Breast epithelium (tissue), 4 donors: ENCODE measurements at places on chromosomes 16 and 17.

GRCh38 chr16:23469814-23470213 lies 16.8 kb upstream of the COG7 start:
- H3K27me3 ChIP-seq, result no peaks in the 10 kb centered on the region
- peak overlapping the region; percentile 16 for H3K27ac ChIP-seq
- H3K36me3 ChIP-seq, result peaks cover 6% of the 10 kb centered on the region

GRCh38 chr17:81902023-81902652 lies at the start of gene NPB:
Gene NPB, plus strand, starts transcription at chr17:81902238. Its CDS starts 40 bp downstream, at chr17:81902278.
- DNase-seq, result no peak
- H3K27me3 ChIP-seq, result no peaks in the 10 kb centered on the region
- H3K4me1 ChIP-seq, result no peaks in the 10 kb centered on the region
- peak within 1 kb of the TSS; percentile 49 for H3K4me3 ChIP-seq
- no peaks in the 10 kb centered on the region for H3K36me3 ChIP-seq

GRCh38 chr16:52467753-52468152 lies 79.2 kb downstream of the TOX3 start:
- no peaks in the 10 kb centered on the region for H3K27me3 ChIP-seq
- no peak overlapping the region for H3K4me3 ChIP-seq
- no peak for DNase-seq
- H3K4me1 ChIP-seq, result no peaks in the 10 kb centered on the region
- no peaks in the 10 kb centered on the region for H3K36me3 ChIP-seq
- no peak overlapping the region for H3K27ac ChIP-seq

GRCh38 chr17:74239172-74239571 lies 25.8 kb downstream of the TTYH2 start:
- no peak overlapping the region for H3K4me3 ChIP-seq
- no peaks in the 10 kb centered on the region for H3K4me1 ChIP-seq
- H3K27me3 ChIP-seq, result no peaks in the 10 kb centered on the region
- peak; percentile 22 for DNase-seq
- H3K36me3 ChIP-seq, result no peaks in the 10 kb centered on the region
- no peak overlapping the region for H3K27ac ChIP-seq

GRCh38 chr17:80577876-80578570 lies 33.4 kb downstream of the RPTOR start:
- no peak for DNase-seq
- no peaks in the 10 kb centered on the region for H3K27me3 ChIP-seq
- no peaks in the 10 kb centered on the region for H3K4me1 ChIP-seq
- no peak overlapping the region for H3K4me3 ChIP-seq

- no peaks in the 10 kb centered on the region for H3K36me3 ChIP-seq
- DNase-seq, result no peak
- no peaks in the 10 kb centered on the region for H3K27me3 ChIP-seq
- H3K27ac ChIP-seq, result no peak overlapping the region
- H3K4me1 ChIP-seq, result peaks cover 9% of the 10 kb centered on the region
- H3K4me3 ChIP-seq, result no peak overlapping the region
These were observed 30.4 kb upstream of the MEAK7 start for GRCh38 chr16:84534815-84535214.

DNA sequence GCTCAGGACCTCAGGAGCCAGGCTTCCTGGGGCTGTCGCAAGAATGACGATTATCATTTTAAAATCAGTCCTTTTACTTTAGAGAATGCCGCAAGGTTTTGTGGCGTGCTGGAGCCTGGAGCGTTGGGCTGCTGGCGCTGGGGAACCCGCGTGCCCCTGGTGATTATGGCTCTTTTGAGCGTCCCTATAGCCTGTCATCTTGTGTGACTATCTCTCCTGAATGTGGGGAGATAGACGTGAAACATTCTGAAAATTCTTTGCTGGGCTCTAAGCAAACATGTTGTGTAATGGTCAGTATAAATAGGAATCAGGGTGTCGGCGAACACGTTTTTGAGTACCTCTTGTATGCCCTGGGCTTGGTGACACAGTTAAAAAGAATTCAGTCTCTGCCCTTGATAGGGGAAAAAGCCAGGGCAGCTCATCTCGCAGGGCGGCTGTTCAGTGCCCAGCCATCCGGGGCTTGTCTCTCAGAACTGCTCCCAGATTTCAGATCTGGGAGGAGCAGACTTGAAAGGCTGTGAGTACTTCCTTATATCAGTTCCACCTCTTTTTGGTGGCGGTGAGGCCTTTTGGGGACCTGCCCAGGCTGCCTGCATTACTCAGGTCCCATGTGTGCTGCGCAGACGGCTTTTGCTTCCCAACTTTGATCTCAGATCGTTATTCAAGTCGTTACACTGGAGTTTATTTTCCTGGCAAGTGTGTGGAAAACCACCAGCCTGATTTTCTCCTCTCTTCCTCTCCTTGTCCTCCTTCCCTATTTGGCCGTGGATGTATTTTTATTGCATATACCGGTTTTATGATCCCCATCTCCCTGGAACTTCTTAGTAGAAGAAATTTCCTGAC lies 973 bp downstream of the SLC7A6 start:
- peaks cover under 1% of the 10 kb centered on the region for H3K36me3 ChIP-seq
- H3K4me1 ChIP-seq, result no peaks in the 10 kb centered on the region
- H3K27me3 ChIP-seq, result no peaks in the 10 kb centered on the region
- DNase-seq, result no peak

- no peaks in the 10 kb centered on the region for H3K27me3 ChIP-seq
- H3K36me3 ChIP-seq, result no peaks in the 10 kb centered on the region
- H3K4me1 ChIP-seq, result no peaks in the 10 kb centered on the region
- DNase-seq, result no peak
These were observed 30.2 kb upstream of the RASD1 start for GRCh38 chr17:17526369-17526768.

DNA sequence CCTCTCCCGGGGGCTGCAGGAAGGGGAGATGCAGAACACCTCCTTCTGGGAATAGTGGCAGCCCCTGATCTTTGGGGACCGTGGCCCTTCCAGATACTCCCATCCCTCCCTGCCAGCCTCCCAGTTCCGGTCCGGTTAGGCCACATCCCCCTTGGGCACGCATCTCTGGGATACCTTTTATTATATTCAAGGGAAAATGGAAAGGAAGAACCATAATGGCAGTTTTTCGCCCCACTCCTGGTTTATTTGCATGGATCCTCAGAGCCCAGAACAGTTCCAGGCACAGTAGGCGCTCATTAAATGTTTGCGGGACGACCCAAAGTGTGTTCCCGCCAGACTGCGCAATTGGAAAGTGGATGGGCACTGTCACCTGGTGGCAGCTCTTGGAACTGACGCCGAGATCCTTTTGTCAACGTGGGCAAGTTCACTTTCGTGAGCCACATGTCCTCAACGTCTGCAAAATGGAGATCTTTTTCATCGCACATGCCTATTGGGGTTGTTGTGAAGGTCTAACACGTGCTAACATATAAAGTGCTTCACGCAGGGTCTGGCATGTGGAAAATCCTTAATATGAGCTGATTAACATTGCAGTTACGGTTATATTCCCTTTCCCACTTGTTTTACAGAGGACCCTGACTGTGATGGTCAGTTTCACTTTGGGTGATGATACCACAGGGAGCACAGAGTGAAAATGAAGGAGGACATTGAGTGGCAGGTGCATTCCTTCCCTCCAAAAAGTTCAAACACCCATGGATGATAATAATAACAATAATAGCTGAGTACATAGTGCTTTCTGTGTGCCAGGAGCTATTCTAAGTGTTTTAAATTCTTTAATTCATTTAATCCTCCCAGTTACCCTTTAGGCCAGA lies 1.7 kb upstream of the GPRC5B start:
- H3K36me3 ChIP-seq, result no peaks in the 10 kb centered on the region
- H3K4me3 ChIP-seq, result peak overlapping the region; percentile 92
- no peaks in the 10 kb centered on the region for H3K27me3 ChIP-seq
- H3K27ac ChIP-seq, result no peak overlapping the region
- peak; percentile 60 for DNase-seq
- H3K4me1 ChIP-seq, result no peaks in the 10 kb centered on the region

GRCh38 chr16:49681217-49681883 lies 174.6 kb downstream of the ZNF423 start:
- H3K4me3 ChIP-seq, result no peak overlapping the region
- H3K4me1 ChIP-seq, result no peaks in the 10 kb centered on the region
- no peak overlapping the region for H3K27ac ChIP-seq
- H3K36me3 ChIP-seq, result no peaks in the 10 kb centered on the region
- no peaks in the 10 kb centered on the region for H3K27me3 ChIP-seq

- DNase-seq, result no peak
- no peaks in the 10 kb centered on the region for H3K4me1 ChIP-seq
- no peaks in the 10 kb centered on the region for H3K36me3 ChIP-seq
- H3K27me3 ChIP-seq, result no peaks in the 10 kb centered on the region
These were observed 1332.3 kb downstream of the CDH11 start for GRCh38 chr16:63789603-63790002.

DNA sequence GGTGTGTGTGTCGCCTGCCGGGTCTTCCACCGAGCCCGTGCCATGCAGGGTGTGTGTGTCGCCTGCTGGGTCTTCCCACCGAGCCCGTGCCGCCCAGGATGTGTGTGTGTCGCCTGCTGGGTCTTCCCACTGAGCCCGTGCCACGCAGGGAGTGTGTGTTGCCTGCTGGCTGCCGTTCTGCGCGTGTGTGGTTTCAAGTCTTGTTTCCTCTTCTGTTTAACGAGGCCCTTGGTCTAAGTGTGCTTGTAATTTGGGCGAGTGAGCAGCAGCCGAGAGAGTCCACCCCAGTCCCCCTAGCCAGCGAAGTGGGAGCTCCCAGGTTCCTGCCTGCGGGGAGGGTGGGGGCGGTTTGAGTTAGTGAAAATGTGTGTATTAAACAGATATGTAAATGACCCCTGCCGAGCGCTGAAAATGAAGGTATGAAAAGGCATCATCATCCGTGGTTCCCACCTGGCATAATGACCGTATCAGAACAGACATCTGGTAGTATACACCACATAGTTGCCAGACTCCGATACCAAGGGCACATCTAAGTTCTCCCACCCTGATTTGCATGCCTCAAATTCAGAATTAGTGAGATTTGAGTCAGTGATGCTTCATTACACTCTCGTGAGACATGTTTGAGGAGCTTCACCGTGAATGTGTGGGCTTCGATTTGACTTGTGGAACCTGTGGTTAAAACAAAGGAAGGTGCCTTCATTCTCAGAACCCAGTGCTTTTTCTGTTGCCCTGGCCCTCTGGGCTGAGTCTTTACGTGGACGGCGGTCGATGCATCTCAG lies 114.5 kb upstream of the CHMP6 start:
- H3K4me3 ChIP-seq, result no peak overlapping the region
- H3K36me3 ChIP-seq, result no peaks in the 10 kb centered on the region
- DNase-seq, result no peak
- H3K27ac ChIP-seq, result no peak overlapping the region

DNA sequence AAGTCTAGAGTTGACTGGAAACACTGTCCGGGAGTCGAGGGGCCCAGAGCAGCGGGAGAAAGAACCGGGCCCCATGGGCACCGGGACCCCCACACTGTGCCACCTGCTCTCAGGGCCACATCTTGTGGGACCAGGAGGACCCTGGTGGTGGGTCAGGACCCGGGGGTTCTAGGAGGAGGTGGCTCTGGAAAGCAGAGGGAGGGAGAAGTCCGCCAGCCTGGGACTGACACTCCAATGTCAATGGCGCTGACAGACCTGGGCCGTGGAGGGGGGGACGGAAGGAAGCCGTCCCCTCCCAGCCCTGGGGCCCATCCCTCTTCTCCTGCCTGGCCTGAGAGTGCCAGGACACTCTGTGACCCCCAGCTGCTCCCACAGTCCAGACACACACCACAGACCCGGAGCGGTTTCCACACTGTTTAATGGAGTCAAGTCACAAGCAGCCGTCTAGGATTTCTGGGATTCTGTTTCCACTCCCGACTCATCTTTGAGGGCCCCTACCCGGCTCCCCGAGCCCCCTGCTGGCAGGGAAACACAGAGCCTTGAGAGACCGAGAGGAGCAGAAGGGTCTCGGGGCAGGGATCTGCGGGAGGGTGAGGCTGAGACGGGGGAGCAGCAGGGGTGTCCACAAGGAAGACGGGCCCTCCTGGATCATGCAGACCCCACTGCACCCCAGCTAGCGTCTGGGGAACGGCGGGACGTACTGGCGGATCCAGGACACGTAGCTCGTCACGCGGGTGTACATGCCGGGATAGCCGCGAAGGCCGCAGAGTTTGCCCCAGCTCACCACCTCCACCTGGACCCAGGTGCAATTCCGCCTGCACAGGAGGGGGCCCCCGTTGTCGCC lies 23.5 kb upstream of the UBE2I start:
- H3K36me3 ChIP-seq, result no peaks in the 10 kb centered on the region
- H3K4me1 ChIP-seq, result no peaks in the 10 kb centered on the region
- H3K4me3 ChIP-seq, result no peak overlapping the region

- no peaks in the 10 kb centered on the region for H3K27me3 ChIP-seq
- DNase-seq, result no peak
- H3K4me3 ChIP-seq, result no peak overlapping the region
- H3K27ac ChIP-seq, result peak overlapping the region; percentile 80
- H3K36me3 ChIP-seq, result no peaks in the 10 kb centered on the region
These were observed 44.4 kb downstream of the MAP1LC3B start for GRCh38 chr16:87436225-87437172.

GRCh38 chr17:81814748-81815645 lies 11.0 kb downstream of the GCGR start:
- H3K27ac ChIP-seq, result no peak overlapping the region
- H3K4me3 ChIP-seq, result no peak overlapping the region
- DNase-seq, result no peak
- H3K27me3 ChIP-seq, result peaks cover 27% of the 10 kb centered on the region
- H3K4me1 ChIP-seq, result no peaks in the 10 kb centered on the region

DNA sequence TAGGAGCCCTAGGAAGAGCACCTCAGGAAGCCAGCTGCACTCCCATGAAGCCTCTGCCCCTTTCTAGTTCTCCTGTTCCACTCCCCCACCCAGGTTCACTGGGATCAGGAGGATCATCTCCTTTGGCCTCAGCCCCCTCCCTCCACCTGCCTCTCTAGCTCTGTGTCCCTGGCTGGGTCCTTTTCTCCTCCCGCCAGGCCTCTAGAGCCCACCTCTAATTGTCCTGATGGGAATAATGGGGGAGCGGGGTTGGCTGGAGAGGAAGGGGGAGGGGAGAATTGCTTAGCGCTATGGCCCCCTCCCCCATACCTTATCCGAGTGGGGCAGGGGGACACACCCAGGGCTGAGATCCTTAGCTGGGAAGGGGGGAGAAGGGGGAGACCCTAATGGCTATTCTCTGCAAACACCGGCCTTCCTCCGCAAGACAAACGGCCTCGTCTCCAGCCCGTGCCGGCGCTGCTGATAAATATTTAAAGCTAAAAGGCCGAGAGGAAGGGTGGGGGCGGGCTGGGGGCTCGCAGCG lies 997 bp downstream of the HOXB7 start:
- no peaks in the 10 kb centered on the region for H3K36me3 ChIP-seq
- no peaks in the 10 kb centered on the region for H3K4me1 ChIP-seq
- DNase-seq, result no peak
- H3K4me3 ChIP-seq, result peak overlapping the region; percentile 78
- H3K27ac ChIP-seq, result peak overlapping the region; percentile 81
- H3K27me3 ChIP-seq, result peaks cover 16% of the 10 kb centered on the region

GRCh38 chr17:68759002-68759342 lies 157.8 kb upstream of the FAM20A start:
- peak overlapping the region; percentile 79 for H3K27ac ChIP-seq
- no peaks in the 10 kb centered on the region for H3K36me3 ChIP-seq
- no peaks in the 10 kb centered on the region for H3K27me3 ChIP-seq
- no peak overlapping the region for H3K4me3 ChIP-seq
- no peak for DNase-seq
- no peaks in the 10 kb centered on the region for H3K4me1 ChIP-seq

DNA sequence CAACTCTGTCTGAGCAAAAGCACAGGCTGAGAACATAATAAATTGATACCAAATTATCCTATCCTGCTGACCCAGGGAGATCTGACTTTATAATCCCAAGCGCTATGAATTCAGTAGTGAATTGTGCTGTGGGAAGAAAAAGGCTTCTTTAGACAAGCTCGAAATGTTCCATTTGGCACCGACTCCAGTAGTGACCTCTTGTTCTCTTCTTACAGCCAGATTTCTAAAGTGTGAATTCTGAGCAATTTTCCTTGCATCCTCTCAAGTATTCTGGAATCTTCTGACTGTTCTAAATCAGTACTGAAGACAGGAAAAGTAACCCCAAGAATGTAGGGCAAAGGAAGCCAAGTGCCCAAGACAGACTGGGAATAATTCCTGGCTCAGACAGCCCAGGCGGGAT lies 58.2 kb downstream of the CDYL2 start:
- no peaks in the 10 kb centered on the region for H3K27me3 ChIP-seq
- no peak overlapping the region for H3K4me3 ChIP-seq
- H3K27ac ChIP-seq, result no peak overlapping the region
- no peaks in the 10 kb centered on the region for H3K4me1 ChIP-seq
- no peak for DNase-seq
